ENCODE measurements at places on chromosomes 2 and 18.

DNA sequence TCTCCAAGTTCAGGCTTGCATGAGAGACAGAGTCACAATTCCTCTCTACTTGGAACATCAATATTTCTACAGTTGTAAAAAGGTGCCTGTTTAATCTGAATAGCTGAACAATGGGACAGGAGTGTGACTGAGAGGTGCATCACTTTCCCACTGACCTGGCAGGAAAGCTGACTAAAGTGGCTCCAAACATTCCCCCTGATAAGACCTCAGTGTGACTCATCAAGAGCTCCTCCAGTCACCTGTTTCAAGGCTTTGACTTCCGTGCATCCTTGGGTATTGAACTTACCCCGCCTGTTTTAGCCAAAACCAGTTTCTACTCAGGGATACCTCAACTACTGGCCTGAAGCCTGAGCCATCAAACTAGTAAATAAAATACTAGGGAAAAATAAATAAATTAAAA, 453.9 kb upstream of the DDX18 start:
- DNase-seq = no peak

DNA sequence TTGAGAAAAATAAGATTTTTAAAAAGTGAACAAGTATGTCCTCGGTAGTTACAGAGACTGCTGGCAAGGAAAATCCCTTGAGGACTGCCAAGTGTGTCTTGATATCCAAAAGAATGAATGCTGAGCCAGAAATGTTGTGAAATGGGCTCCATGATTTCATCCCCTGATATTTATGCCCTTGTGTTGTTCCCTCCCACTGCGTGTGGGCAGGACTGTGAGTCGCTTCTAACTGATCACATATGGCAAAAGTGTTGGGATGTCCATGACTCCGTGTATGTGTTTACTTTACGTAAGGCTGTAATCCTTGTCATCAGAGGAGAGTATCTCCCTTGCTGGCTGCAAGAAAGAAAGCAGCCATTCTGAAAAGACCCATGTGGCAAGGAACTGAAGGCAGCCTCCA, 285.1 kb downstream of the SS18 start:
- peak; percentile 61 for DNase-seq

GRCh38 chr2:157761520-157761919, 114.6 kb downstream of the ACVR1 start:
- DNase-seq = peak; percentile 48

DNA sequence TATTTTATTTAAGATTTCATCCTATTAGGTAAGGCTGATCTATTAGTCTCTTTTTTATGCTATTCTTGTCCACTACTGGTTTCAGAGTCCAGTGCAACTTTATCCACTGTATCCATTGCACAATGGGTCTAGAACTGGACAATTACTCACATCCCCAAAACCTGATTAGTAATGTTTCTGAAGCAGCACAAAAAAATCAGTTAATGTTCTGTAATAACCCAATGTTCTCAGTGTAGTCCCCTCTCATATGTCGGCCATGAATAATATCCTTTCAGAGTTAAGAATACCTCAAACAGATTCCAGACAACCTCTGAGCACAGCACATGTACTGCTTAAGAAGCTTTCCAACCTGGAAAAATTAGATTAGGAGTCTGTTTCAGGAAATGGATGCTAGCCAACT, 29.7 kb downstream of the MGAT4A start:
- DNase-seq = no peak

DNA sequence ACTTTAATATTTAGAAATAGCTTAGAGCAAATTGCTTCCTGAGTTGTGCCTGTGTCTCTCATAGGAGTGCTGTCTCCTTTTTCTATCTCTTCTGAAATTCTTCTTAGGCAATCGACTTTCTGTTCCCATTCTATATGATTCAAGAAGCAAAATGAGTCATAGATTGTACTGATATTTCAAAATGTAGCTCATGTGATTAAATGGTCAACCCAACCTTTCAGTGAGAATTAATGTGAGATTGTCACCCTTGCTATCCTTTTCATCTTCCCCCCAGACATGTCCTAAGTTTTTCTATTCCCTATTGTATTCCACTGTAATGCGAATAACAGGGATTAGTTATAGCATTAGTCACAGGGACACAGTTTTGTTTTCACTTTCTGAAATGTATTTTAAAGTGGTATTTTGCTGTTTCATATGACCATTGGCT, 413.6 kb downstream of the THSD7B start:
- peak; percentile 23 for DNase-seq

- no peak for DNase-seq
These were observed 276.2 kb downstream of the MYCN start for GRCh38 chr2:16216558-16216945.

DNA sequence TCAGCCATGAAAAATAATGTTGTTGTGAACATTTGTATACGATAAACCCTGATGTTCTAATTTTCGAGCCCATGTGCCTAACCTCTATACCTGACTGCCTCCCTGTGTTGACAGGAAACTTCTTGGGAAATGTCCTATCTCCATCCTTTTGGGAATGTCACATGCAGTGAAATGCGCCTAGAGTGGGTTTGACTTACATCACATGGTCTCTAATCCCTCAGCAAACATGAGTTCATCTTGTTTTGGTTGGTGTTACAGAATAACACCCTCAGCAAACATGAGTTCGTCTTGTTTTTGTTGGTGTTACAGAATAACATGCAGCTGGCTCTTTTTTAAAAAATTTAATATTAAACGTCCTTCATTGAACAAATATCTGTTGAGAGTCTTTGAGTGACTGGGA, 4.3 kb upstream of the UGT1A6 start:
- no peak for DNase-seq

- DNase-seq = peak; percentile 16
These were observed 267.6 kb downstream of the RBM43 start for GRCh38 chr2:150994076-150994475.

DNA sequence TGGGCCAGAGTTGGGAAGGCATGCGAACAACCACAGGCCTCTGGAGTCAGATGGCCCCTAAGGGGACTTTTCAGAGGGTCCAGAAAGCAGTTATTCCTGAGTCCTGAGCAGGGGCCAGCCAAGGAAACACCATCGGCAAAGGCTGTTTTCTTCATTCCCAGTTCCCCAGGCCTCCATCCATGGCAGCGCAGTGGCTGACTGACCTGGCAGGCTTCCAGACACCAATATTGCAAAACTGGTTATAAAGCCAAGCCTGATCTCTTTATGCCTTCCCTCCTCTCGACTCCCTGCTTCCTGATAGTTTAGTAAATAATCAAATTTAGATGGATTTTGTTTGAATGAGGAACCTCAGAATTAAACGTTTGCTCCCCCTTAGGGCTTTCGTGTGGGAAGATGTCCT, 133.4 kb upstream of the ITGA6 start:
- DNase-seq = peak; percentile 70

- peak; percentile 56 for DNase-seq
These were observed 861 bp downstream of the LTBP1 start for GRCh38 chr2:32947484-32948143.
